ENCODE measurements at places on chromosomes 13 and 19.

DNA sequence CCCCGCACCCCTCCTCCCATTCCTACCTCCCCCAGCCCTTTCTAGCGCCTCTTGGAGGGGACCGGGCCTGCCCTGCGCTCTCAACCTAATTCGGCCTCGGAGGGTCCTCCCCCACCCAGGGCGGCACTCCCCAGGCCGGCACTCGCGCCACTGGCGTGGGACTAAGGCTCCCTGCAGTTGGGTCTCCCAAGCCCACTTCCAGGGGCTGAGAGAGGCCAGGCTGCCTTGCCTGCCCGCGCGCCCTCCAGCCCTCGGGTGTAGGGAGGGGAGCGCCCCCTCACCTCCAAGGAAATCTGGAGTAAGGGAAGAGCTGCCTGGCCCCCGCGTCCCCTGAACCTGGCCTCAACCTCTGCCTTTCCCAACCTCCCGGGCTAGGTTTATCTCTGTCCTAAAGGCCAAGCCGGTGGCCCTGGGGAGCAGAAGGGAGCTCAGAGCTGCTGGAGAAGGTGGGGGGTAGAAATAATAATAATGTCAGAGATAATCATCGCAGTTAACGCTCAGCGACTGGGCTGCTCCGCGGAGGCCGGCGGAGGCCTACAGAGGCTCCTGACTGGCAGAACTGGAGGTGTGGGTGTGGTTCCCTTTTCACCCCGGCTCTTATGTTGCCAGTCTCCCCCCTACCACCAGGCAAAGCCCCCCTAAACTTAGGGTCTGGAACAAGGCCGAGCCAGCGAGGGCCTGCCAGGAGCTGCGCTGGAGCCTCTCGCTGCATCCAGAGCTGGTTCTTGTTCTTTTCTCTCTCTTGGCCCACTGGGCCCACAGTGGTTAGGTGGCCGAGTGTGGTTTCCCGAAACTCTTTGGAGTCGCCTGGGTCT lies 9.6 kb downstream of the ZIC2 start:
- DNase-seq: no peak

DNA sequence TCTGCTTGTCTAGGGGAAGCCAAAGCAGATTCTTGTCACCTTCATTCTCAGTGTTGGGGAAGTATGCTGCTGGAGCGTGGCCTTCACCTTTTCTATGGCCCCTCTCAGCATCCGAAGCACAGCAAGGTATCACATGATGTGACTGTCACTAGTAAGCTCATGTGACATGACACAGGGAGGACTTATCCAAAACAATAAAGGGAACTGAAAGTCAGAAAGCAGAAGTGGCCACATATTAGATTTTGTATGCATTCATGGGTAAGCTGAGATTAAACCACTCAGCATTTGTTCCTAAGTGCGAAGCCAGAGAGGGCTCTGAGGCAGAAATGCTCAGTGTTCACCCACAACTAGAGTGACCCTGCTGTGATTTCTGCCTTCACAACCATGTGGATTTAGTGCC lies 72.8 kb upstream of the PCDH8 start:
- no peak for DNase-seq

DNA sequence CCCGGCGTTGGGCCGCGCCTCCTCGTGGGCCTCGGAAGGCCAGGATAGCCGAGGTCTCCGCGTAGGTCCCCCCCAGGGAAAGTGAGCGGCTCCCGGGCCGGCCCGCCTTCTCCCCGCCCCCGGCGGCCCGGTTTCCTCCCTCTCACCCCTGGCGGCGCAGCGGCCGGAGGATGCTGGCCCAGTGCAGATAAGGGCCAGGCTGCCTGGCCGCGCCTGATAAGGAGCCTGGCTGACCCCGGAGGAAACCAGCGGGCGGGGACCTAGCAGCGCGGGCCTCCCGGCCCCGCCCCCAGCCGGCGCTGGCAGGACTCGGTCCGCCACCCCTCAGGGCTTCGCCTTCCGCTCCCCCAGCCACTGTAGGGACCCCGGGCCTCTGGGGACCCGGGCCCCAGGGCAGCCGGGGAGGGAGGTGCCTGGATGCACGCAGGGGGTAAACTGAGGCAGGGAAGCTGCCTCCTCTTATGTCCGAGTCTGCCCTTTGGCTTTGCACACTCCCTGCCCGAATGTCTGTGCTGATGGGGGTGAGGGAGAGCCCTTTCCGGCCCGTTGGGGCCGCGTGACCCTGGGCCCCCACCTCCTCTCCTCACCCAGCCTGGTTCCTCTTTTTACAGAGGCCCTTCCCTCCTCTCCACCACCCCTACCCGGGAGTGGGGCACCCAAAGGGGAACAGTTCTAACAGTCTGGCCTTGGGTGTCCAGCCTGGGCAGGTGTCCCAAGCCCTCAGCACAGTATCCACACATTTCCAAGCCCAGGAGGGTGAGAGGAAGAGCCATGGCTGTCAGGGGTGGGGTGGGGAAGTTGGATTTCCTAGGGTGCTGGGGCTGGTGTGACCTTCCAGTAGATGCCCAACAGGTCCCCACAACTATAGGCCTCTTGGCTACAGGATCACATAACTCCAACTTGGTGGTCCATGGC lies at the start of gene LYL1:
TSS of gene LYL1 (minus strand) at position 193 of the 915 bp plus-strand sequence. CDS start 1,687 bp downstream, outside the sequence.
- no peak for DNase-seq

- no peak for DNase-seq
These were observed 42.4 kb upstream of the USE1 start for GRCh38 chr19:17172624-17173345.

DNA sequence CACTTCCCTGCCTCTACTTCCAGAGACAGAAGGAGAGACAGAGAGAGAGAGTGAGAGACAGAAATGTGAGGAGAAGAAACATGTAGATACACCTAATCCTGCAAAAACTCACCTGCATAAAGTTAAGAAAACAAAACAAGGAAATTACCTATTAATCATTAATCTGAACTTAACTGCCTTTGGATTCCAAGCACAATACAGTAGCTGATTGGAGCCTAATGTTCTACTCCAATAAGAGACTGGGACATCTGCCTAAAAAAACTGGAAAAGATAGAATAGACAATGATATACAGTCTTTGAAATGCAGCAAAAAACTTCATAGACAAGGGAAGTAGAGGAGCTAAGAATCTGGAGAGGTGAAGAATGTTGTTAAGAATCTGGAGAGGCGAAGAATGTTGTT lies 910.2 kb upstream of the SLC10A2 start:
- no peak for DNase-seq

- no peak for DNase-seq
These were observed 77.8 kb downstream of the INSR start for GRCh38 chr19:7216373-7216902.

DNA sequence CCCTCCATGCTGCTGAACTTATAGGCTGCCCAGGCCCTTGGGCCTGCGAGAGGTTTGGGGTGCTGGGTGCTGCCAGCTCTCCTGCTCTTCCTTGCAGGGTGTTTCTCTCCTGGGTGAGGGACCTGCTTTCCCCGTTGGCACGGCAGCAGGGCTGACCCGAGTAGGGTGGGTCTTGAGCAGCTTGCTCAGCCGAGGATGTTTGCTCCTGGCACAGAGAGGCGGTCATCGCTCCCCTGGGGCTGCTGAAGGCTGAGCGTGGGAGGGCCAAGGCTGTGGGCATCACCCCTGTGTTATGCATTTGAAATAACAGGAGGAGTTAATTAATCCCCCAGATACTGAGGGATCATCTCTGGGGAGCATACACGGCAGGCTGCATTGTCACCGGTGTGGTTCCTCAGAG lies 5.3 kb downstream of the KCTD15 start:
- no peak for DNase-seq

DNA sequence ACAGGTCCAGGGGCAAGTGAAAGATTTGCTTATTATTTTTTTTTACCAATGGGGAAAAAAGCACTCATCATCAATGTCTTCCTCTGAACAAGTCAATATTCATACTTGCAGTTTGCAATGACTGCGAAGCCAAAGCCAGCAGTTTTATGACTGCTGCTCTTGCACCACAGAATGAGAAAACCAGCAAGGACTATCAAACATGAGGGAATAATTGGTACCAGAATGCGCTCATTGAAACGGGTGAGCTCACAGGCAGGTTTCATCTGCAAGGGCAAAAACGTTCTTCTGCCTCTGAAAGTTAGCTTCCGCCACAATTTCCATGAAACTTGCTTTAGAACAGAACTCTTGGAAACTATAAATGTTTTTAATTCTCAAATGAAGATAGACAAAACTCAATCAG lies 5.5 kb downstream of the DLEU7 start:
- no peak for DNase-seq

- DNase-seq: no peak
These were observed 57.5 kb downstream of the ERICH4 start for GRCh38 chr19:41500443-41500842.

GRCh38 chr13:24679686-24680085 lies 522 bp upstream of the ATP12A start:
- DNase-seq: no peak

DNA sequence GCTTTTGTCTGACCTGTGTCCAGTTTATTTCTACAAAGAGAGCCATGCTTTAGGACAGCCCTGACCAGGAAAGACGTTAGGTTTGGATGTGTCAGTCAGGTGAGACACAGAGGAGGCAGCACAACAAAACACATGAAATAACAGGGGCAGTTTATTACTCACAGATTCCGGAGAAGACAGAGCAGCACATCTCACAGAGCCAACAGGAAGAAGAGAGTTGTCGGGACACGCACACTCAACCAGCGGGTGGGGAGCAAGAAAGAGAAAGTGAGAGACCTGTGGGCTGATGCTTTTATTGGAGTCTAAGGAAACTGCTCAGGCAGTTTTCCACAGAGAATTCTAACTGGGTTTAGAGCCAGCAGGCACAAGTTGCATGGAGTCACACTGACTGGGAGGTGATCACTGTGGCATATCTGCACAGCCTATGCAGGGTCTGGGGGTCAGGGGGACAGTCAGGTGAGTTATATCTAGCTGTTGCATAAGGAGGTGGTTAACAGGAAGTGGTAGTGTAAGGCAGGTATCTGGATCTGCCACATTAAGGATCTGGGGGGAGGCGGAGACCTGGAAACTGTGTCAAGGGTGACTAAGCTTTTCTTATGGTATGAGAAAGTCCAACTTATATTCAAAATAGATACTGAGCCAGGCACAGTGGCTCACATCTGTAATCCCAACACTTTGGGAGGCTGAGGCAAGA lies 24.1 kb upstream of the CEACAM20 start:
- no peak for DNase-seq

DNA sequence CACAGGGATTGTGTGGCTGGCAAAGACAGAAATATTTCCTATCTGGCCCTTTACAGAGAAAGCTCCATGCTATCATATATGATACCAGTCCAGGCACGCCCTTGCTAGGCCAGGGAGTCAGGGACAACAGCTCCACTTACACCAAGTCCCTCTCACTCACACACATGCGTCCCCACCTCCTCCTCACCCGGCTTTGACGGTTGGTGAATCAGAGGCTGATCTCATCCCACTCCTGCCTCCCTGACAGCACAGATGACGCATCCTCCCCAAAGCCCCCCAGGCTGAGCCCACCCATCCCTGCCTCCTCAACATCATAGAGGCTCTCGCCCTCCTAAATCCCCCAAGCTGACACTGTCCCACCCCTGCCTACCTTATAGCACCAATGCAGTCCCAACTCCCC lies 62.7 kb downstream of the F2RL3 start:
- DNase-seq: no peak

DNA sequence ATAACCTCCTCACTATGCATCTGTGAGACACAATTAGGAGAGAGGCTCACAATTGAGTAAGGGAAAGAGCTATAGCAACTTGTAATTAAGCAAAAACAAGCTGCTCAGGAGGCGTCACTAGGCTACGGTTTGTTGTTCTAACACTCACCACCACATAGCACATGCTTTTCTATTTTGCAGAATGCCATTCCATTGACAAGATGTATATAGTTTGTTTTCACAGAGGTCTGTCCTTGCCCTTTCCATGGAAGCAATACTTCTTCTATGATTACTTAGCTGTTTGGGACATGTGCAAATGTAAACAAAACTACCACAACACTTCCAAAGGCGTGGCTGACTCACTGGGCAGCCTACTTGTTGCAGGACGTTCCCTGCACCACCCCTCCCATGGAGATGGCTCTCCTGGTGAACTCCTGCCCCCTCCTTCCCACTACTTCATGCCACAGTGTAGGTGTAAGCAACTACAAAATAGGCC lies 33.9 kb upstream of the FAM216B start:
- no peak for DNase-seq

- no peak for DNase-seq
These were observed 1456.1 kb upstream of the MIR17HG start for GRCh38 chr13:89891416-89891815.

- no peak for DNase-seq
These were observed 28.7 kb downstream of the STK24 start for GRCh38 chr13:98548230-98548629.

DNA sequence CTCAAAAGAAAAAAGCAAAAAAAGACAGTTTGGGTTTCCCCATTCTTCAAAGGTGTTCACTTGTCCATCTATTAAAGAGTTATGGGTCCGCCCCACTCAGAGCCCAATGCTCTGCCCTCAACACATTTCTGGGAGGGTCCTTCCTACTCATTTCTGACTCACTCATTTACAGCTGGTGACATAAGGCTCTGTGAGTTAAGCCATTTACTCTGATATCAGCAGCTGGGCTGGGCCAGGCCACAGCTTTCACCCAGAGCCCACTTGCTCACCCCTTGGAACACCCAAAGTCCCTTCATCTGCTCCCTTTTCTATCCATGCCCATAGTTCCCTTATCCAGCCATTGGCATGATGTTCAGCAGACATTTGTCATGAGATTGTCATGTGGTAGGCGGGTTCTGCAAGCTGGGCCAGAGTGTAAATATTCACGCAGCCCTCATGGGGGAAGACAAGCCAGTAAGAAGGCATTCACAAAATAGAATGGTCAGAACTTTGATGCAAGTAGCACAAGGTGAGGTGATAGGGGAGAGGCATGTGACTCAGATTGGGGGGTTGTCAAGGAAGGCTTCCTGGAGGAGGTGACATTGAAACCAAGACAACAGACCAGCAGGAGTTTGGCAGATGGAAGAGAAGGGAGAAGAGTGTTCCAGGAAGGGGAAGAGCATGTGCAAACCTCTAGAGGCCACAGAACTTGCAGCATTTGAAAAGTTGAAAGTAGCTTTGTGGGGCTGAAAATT lies 5.9 kb downstream of the MAST1 start:
- DNase-seq: no peak

- DNase-seq: no peak
These were observed 100.4 kb downstream of the RFC3 start for GRCh38 chr13:33918199-33918932.

- no peak for DNase-seq
These were observed 147.2 kb upstream of the ZNF507 start for GRCh38 chr19:32197896-32198882.

GRCh38 chr13:102812611-102813287 lies 13.8 kb downstream of the BIVM start:
- DNase-seq: no peak

GRCh38 chr13:52665325-52665724 lies 12.7 kb downstream of the SUGT1 start:
- peak; percentile 41 for DNase-seq

GRCh38 chr19:33678796-33679585 lies 57.2 kb downstream of the CHST8 start:
- peak; percentile 59 for DNase-seq

Data from NCI-H1694 (cell line).